ENCODE measurements at places on chromosomes 4 and X. TPM values are rescaled to one million over a fixed set of nuclear protein-coding genes. Genes with fewer than 3 reads are reported as not detected.

SYNPO2 gene
- total RNA-seq = 178 TPM

SH3RF1 gene
- 27.6 TPM for total RNA-seq

TLR3 gene
- total RNA-seq = 19.9 TPM

GYPA gene
- total RNA-seq = not detected

RGN gene
- total RNA-seq = 1.5 TPM

UCHL1 gene
- total RNA-seq = 119 TPM

NKX6-1 gene
- not detected for total RNA-seq

NSUN7 gene
- total RNA-seq = 5.0 TPM

TCEANC gene
- 4.5 TPM for total RNA-seq

Measured in ascending aorta (tissue), 2 donors.